ENCODE measurements at places on chromosomes 2 and 18. TPM values are rescaled to one million over a fixed set of nuclear protein-coding genes. Genes with fewer than 3 reads are reported as not detected.

- no peak for DNase-seq
Measured at GRCh38 chr2:175293195-175293594, 111.7 kb upstream of the ATP5MC3 start.

GRCh38 chr2:215746887-215747615, 266.3 kb downstream of the MREG start:
- no peak for DNase-seq

DNA sequence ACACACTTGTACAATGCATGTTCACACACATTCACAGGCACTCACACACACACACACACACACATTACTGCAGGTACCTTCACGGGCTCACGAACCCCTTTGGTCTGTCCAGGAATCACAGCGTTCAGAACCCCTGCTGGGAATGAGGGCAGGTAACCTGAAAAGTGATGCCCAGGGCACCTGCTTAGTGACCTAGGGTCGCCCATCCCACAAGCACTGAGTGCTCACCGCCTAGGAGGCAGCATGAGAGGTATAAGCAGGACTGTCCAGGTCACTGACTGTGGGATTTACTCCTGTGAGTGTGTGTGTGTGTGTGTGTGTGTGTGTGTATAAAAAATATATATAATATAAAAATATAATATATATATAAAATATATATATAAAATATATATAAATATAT, 150.9 kb downstream of the GALR1 start:
- no peak for DNase-seq

DNA sequence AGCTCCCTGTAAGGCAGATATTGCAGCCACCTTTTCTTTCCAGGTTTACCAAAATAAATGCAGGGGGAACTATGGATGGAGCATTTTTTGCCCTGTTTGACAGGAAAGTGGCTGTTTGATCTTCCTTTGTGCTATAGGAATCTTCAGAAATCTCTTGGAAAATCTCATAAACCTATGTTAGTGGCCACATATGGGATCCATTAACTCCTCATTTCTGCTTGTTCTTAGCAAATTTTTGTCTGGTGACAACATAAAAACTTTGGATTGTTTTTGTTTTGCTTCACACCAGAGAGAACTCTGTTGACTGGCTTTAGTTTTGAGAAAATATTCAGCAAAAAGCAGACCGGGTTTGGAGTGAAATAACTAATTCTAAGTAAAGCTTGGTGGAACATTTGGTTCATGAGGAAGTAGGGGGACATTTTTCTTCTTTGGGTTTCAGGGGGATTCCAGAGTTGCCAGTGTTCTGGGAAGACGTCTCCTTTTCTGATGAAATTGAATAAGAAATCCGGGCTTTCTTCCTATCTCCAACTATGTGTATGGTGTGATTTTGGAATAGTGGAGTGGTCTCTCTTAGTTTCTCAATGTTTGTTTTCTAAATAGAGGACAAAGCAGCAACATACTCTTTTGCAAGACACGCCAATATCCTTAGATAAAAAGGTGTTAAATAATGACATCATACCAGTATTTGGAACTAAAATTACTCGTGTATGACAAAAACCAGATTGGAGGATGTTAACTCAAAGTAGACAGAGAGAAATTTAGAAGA, 174.4 kb downstream of the ICOS start:
- DNase-seq, result no peak

GLI2 gene
- 14.4 TPM for total RNA-seq

Data from sciatic nerve (tissue), 2 donors.